ENCODE measurements at places on chromosomes 7 and 10. TPM values are rescaled to one million over a fixed set of nuclear protein-coding genes. Genes with fewer than 3 reads are reported as not detected.

- H3K4me1 ChIP-seq = no peaks in the 10 kb centered on the region
- no peaks in the 10 kb centered on the region for H3K27me3 ChIP-seq
- no peak for DNase-seq
- H3K27ac ChIP-seq = no peak overlapping the region
Measured at GRCh38 chr10:23467012-23467411, 28.1 kb downstream of the OTUD1 start.

DNA sequence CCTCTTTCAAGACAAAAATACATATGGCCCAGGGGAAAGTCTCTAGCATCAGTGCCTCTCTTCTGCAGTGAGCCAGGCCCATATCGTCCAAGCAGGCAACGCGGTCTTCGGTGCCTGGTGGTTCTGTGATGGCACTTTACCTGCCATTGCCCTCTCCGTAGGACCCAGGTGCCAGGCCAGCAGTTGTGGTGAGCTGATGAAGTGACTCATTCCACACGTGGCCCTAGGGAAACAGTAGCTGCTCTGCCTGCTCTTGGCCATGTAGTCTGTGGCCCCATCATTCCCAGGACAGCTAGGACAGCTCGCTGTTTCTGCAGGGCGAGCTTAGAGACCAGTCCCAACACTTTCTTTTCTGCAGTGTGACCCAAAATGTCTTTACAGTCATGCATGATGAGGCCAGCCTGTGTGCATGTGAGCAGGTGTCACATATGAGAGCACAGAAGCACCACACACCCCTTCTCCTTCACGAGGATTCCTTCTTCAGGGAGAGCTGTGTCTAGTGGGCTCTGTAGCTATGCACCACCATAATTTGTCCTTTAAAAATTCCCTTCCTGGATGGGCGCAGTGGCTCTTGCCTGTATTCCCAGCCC lies 39.0 kb downstream of the SVIL start:
- peaks cover 32% of the 10 kb centered on the region for H3K4me1 ChIP-seq
- H3K4me3 ChIP-seq = no peak overlapping the region
- peak overlapping the region; percentile 31 for H3K27ac ChIP-seq
- no peak for DNase-seq
- no peaks in the 10 kb centered on the region for H3K36me3 ChIP-seq

- H3K36me3 ChIP-seq = no peaks in the 10 kb centered on the region
- H3K4me3 ChIP-seq = peak overlapping the region; percentile 55
- H3K27ac ChIP-seq = peak overlapping the region; percentile 67
- DNase-seq = no peak
- H3K27me3 ChIP-seq = no peaks in the 10 kb centered on the region
- peaks cover 13% of the 10 kb centered on the region for H3K4me1 ChIP-seq
Measured at GRCh38 chr7:816751-817671, 15.3 kb upstream of the SUN1 start.

GRCh38 chr10:28241741-28242399 lies 61.0 kb downstream of the MPP7 start:
- no peak overlapping the region for H3K4me3 ChIP-seq
- H3K4me1 ChIP-seq = no peaks in the 10 kb centered on the region
- no peaks in the 10 kb centered on the region for H3K27me3 ChIP-seq
- peak; percentile 46 for DNase-seq
- H3K27ac ChIP-seq = no peak overlapping the region
- H3K36me3 ChIP-seq = no peaks in the 10 kb centered on the region

GRCh38 chr7:42886893-42887505 lies 24.9 kb downstream of the C7orf25 start:
- H3K4me3 ChIP-seq = no peak overlapping the region
- no peaks in the 10 kb centered on the region for H3K4me1 ChIP-seq
- DNase-seq = no peak
- H3K27ac ChIP-seq = no peak overlapping the region

- H3K27ac ChIP-seq = peak overlapping the region; percentile 45
- H3K36me3 ChIP-seq = no peaks in the 10 kb centered on the region
- H3K4me3 ChIP-seq = peak overlapping the region; percentile 58
- DNase-seq = peak; percentile 61
Measured at GRCh38 chr10:3068968-3069737, 1.8 kb downstream of the PFKP start.

- DNase-seq = no peak
- no peaks in the 10 kb centered on the region for H3K27me3 ChIP-seq
- H3K36me3 ChIP-seq = no peaks in the 10 kb centered on the region
- peaks cover 1% of the 10 kb centered on the region for H3K4me1 ChIP-seq
- H3K4me3 ChIP-seq = no peak overlapping the region
Measured at GRCh38 chr7:11699666-11700065, 132.3 kb downstream of the THSD7A start.

- H3K4me1 ChIP-seq = no peaks in the 10 kb centered on the region
- no peaks in the 10 kb centered on the region for H3K36me3 ChIP-seq
- no peak overlapping the region for H3K4me3 ChIP-seq
- no peak for DNase-seq
Measured at GRCh38 chr10:4643471-4643870, 182.5 kb upstream of the AKR1E2 start.

DNA sequence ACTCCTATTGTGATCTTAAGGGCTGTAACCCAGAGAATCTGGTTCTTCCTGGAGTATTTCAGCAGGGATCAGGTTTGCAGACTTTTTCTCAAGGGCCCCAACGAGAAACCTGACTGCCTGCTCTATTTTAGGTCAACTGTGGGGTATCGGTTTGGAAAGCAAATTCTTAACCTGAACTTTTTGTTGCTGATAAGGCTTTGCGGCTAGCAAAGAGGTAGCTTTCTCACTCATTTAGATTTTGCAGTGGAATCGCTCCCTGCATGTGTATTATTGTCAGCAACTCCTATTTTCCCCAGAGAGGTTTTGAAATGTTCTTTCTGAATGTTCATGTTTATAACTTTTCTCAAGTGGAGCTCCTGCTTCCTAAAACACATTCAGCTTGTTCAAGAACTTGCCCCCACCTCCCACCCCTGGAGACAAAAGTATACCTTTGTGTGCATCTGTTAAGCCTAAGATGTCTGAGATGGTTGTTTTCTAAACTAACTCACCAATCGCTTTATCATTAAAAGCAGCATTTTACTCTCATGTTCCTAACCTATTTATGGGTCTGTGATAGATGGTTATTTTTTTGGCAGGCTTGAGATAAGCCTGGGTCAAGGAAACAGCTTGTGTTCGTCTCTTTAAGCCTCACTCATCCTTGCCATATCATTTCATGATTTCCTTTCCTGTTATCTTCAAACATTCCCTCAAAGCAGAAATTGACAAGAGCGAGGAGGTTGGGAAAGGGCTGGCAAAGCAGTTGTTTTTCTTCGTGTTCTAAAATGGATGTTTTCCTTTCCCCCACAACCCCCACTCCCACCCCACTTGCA lies 129.8 kb downstream of the BAMBI start:
- DNase-seq = peak; percentile 41
- H3K27ac ChIP-seq = peak overlapping the region; percentile 88
- no peak overlapping the region for H3K4me3 ChIP-seq
- no peaks in the 10 kb centered on the region for H3K27me3 ChIP-seq
- peaks cover 18% of the 10 kb centered on the region for H3K4me1 ChIP-seq
- no peaks in the 10 kb centered on the region for H3K36me3 ChIP-seq

Gene MYO1G
- 0.61 TPM for total RNA-seq

Gene SPDYE3
- not detected for total RNA-seq

Gene MYL7
- 1.5 TPM for total RNA-seq

Gene CLDN15
- 13.4 TPM for total RNA-seq

- H3K27ac ChIP-seq = no peak overlapping the region
- H3K4me3 ChIP-seq = no peak overlapping the region
- no peaks in the 10 kb centered on the region for H3K36me3 ChIP-seq
- DNase-seq = no peak
Measured at GRCh38 chr10:3135006-3135405, 37.6 kb downstream of the PITRM1 start.

Gene CALD1
- 697 TPM for total RNA-seq

Gene TAS2R4
- 2.0 TPM for total RNA-seq

Gene HYAL4
- total RNA-seq = not detected

Gene TBXAS1
- total RNA-seq = 4.0 TPM

Gene CDH23
- total RNA-seq = 19.8 TPM

- H3K4me1 ChIP-seq = peaks cover 10% of the 10 kb centered on the region
- no peaks in the 10 kb centered on the region for H3K36me3 ChIP-seq
- no peak overlapping the region for H3K4me3 ChIP-seq
- no peaks in the 10 kb centered on the region for H3K27me3 ChIP-seq
Measured at GRCh38 chr7:120054376-120055100, 218.4 kb upstream of the KCND2 start.

GRCh38 chr10:120477021-120477742 lies 20.2 kb downstream of the PLPP4 start:
- DNase-seq = no peak
- no peaks in the 10 kb centered on the region for H3K4me1 ChIP-seq
- no peak overlapping the region for H3K27ac ChIP-seq
- H3K4me3 ChIP-seq = no peak overlapping the region
- H3K36me3 ChIP-seq = no peaks in the 10 kb centered on the region
- H3K27me3 ChIP-seq = no peaks in the 10 kb centered on the region

DNA sequence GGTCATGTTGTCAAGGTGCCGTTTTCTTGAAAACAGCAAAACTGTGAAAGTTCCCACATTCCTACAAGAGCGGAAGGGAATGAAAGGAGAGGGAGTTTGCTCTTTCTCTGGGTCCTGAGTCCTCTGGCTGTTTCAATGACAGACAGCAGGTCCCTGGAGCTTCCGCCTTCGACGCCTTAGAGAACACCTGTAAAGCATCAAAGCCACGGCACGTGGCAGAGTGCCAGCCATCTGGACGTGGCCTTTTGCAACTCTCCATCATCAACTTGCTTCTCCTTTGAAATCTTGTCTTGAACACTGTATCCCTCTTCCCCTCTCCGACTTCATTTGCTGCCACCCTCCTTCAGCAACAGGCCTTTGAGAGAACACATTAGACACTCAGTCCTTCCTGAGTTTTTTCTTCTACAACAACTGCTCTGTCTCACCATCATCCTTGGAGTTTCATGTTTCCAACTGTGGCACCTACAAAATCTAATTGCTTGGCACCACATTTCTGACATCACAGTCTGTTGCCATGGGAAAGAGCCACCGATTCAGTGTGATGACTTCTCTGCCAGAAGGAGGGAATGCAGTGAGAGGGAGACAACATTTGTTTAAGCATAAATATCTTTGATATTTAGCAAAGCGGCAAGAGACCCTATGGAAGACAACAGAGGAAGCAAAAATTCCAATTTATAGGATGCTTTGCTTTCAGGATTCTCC lies 204.9 kb upstream of the PTER start:
- H3K4me1 ChIP-seq = no peaks in the 10 kb centered on the region
- no peaks in the 10 kb centered on the region for H3K36me3 ChIP-seq
- H3K27me3 ChIP-seq = no peaks in the 10 kb centered on the region
- no peak overlapping the region for H3K27ac ChIP-seq

GRCh38 chr7:32616625-32617024 lies 121.3 kb downstream of the AVL9 start:
- H3K4me3 ChIP-seq = no peak overlapping the region
- no peak overlapping the region for H3K27ac ChIP-seq

Gene PSMA2
- 52.5 TPM for total RNA-seq

DNA sequence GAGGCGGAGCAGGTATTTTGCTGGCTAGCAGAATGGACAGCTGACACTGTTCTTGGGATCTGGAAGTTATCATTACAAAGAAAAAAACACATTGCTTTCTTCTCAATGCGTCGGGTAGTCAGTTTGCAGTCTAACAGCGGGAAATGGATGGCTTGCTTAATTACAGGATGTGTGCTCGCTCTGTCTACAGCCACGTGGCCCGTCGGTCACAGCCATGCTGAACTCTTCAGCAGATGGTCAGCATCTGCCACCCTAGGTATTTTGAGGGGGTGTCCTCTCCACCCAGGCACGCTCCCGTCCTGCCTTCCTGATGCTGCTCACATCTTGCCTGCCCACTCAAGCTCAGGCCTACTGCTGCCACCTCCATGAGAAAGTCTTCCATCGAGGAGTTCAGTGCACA lies 20.4 kb upstream of the INMT start:
- H3K27me3 ChIP-seq = no peaks in the 10 kb centered on the region
- no peaks in the 10 kb centered on the region for H3K36me3 ChIP-seq
- no peak overlapping the region for H3K27ac ChIP-seq
- no peak for DNase-seq
- H3K4me1 ChIP-seq = no peaks in the 10 kb centered on the region
- no peak overlapping the region for H3K4me3 ChIP-seq

Gene PITRM1
- 65.6 TPM for total RNA-seq

Gene CTNNA3
- total RNA-seq = 2.3 TPM

DNA sequence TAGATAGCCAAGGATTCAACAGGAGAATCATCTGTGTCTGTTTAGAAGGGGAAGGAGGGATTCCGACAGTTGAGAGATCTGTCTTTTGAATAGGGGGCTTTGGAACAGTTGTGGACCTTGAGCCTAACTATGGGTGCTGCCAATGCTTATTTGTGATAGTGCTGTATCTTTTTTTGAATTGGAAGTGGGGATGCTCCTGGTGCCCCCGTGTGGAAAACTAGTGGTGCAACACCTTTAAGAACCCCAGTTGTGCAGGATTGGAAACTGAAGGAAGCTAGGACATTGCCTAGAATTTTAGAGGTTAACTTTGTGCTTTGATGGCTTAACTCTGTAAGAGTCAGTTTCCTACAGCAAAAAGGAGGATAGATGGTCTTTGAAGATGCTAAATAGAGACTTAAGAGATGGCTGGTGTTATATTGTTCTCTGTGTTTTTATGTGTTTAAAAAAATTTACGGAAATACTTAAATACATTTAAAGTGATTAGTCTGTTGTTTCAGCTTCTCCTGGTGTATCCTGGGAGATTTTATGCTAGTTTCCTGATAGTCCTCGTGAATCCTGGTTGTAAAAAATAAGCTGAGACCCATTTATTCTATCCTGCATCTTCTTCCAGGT lies 69.3 kb downstream of the AP3M1 start:
- H3K4me1 ChIP-seq = no peaks in the 10 kb centered on the region
- H3K27me3 ChIP-seq = no peaks in the 10 kb centered on the region
- DNase-seq = no peak
- H3K27ac ChIP-seq = no peak overlapping the region

GRCh38 chr7:67512481-67512880 lies 515.8 kb downstream of the TYW1 start:
- H3K4me1 ChIP-seq = no peaks in the 10 kb centered on the region
- no peak for DNase-seq
- H3K4me3 ChIP-seq = no peak overlapping the region
- no peak overlapping the region for H3K27ac ChIP-seq

- no peak for DNase-seq
- no peak overlapping the region for H3K27ac ChIP-seq
Measured at GRCh38 chr7:69800495-69800894, 202.2 kb downstream of the AUTS2 start.

DNA sequence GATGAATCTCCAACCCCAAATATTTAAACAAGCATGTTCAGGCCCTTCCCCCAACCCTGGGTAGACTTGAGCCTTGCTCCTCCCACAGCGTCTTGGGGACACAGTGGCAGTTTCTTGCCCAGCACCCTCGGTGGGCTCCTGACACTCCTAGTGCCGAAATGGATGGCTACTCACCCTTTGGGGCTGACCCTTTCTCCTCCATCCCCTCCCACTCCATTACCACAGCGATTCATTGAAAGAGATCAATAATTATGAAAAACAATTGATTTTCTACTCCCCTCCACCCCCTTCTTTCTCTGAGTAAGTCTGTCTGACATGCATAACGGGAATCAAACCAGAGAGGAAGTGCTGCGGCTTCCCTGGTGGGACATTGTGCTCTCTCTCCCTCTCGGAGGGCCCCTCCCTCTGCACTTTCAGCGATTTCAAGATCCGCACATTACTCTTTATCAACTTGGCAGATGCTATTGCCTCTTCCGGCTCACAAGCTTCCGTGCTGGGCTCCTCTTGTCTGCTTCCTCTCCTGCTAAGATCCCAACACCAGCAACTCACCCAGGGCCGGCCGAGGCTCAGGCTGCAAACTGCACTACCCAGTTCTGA lies 79.0 kb upstream of the PLXNA4 start:
- H3K27ac ChIP-seq = no peak overlapping the region
- no peaks in the 10 kb centered on the region for H3K4me1 ChIP-seq
- H3K36me3 ChIP-seq = no peaks in the 10 kb centered on the region
- H3K27me3 ChIP-seq = no peaks in the 10 kb centered on the region
